Activated CD8-positive, alpha-beta T cell treated with anti-CD3 and anti-CD28 coated beads for 36 hours (primary cell): ENCODE measurements at places on chromosomes 3 and 15. TPM values are rescaled to one million over a fixed set of nuclear protein-coding genes. Genes with fewer than 3 reads are reported as not detected.

DNA sequence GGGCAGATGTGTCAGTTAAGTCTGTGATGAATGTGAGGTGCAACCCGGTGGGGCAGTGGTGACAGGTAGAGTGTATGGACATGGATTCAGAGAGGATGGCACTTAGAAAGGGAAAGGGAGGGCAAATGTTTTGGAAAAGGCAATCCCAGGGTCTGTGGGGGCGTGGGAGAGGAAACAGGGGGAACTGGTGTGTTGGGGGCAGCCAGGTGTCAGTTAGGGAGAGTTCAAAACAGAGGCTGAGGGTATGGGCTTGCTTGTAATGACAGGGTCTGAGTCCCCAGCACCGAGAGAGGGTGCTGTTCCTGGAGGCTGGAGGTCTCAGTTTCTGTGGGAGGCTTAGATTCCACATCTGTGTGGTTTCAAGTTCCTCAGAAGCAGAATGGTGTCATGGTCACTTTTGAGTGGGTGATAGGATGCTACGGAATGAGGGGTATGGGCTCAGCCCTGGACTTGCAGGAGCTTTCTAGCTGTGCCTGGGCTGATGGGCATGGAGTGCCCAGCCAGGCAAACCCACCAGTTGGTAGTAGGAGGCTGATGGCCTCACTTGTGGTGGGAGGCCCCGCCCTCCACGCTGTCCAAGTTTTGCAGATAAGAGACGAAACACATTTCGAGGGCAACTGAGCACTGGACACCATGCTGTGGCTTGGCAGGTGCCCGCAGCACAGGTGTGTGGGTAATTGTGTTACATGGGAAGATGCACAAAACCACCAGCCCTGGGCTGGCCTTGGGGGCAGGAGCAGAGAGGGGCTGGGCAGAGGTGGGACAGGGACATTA, 209.4 kb downstream of the RPLP1 start:
- DNase-seq: no peak

DNA sequence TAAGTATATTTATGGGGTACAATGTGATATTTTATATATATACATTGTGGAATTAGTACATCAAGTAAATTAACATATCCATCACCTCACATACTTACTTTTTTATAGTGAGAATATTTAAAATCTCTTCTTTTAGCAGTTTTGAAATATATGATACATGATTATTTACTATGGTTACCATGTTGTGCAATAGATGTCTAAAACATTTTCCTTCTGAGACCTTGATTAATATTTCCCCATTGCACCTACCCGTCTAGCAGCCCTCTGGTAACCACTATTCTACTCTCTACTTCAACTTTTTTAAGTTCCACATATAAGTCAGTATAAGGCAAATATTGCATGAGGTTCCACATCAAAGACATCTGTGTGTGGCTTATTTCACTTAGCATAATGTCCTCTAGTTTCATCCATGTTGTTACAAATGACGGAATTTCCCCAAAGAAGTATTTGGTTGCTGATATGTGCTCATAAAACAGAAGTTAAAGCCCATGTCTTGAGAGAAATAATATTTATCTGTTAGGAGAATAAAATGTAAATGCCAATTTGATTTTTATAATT, 29.6 kb upstream of the NFKBIZ start:
- DNase-seq: no peak

- no peak for DNase-seq
Measured at GRCh38 chr15:62983956-62984355, 58.6 kb upstream of the TPM1 start.

DNA sequence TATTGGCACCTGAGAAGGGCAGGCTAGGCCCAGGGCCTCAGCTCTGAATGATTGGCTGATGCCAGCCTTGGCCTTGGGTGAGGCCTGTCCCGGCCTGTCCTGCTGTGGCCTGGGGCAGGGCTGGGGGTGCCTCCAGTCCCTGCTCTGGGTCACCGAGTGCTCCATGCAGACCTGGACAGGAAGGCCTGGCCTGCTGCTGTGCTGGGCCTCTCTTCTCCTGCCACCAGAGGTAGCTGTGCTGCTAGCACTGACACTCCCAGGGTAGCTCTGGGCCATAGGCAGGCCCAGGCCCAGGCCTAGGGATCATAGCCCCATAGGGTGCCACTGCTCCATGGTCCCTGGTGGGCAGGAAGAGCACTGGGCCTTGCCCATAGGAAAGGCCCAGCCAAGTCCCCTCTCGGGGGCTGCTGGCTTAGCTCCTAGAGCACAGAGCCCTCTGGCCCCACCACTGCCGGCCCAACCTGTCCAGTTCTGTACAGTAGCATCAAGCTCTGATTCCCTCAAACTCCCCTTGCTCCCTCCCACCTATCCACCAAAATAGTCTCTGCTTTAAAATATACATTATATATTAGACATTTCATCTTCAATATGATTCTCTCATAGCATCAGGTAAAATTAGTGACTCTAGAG, 18.2 kb downstream of the ABTB1 start:
- peak; percentile 23 for DNase-seq

DNA sequence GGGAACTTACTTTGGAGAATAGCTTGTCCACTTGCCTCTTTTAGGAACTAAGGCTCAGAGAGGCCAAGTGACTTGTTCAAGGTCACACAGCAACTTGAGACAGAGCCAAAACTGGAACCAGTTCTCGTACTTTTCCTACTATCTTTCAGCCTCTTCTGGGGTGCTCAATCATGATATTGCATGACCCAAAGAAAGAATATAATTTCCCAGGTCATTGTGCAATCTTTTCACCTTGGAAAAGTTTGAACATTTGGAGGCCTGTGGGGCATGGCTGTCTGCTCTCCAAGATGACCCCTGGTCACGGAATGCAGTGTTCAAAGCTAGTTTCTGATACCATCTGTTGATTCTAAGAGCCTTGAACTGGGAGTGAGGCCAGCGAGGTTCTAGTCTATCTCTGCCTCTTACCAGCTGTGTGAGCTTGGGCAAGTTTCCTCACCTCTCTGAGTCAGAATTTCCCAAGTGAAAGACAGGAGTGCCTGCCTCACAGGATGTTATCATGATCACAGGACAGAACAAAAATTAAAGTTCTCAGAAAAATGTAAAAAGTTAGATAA, 89.7 kb downstream of the BDH1 start:
- peak; percentile 52 for DNase-seq

The ZNF860 gene
- not detected for total RNA-seq

GRCh38 chr3:129107793-129108192, 13.8 kb downstream of the RAB43 start:
- DNase-seq: no peak

- no peak for DNase-seq
Measured at GRCh38 chr15:88625943-88626741, 5.0 kb downstream of the AEN start.

The IL1RAP gene
- 20.2 TPM for total RNA-seq

GRCh38 chr3:187084126-187084525, 55.2 kb downstream of the RPL39L start:
- no peak for DNase-seq

GRCh38 chr3:69105320-69105719, 17.1 kb downstream of the LMOD3 start:
- DNase-seq: no peak

DNA sequence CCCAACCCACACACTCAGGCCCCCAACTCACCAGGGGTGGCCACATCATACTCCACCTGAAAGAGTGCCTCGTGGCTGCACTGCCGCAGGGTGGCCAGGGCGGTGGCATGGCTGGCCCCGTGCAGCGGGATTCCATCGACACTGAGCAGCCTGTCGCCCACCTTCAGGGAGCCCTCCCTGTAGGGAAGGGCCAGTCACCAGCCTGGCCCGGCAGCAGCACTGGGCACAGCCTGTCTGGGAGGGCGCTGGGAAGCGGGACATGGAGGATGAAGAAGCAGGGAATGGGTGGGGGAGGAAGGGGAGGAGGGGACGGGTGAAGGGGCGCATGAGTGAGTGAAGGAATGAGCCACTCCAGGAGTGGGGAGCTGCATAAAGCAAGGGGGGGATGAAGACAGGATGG, 18.5 kb downstream of the GRIP2 start:
- DNase-seq: no peak

GRCh38 chr3:8737301-8737700, 3.7 kb downstream of the CAV3 start:
- DNase-seq: no peak

GRCh38 chr3:180679178-180680096, at the start of gene CCDC39:
Gene CCDC39 (minus strand): TSS chr3:180679489. CDS start chr3:180679380, 109 bp downstream.
- peak; percentile 75 for DNase-seq

The TRPM1 gene
- not detected for total RNA-seq
